ENCODE measurements at places on chromosomes 5 and 9. TPM values are rescaled to one million over a fixed set of nuclear protein-coding genes. Genes with fewer than 3 reads are reported as not detected.

Gene SPATA31C1
- not detected for total RNA-seq

Gene SH3RF2
- total RNA-seq: 151 TPM

Gene RPS14
- total RNA-seq: 1,385 TPM

Gene GMCL2
- total RNA-seq: not detected

Gene CCDC183
- total RNA-seq: 2.9 TPM

Gene SLC38A9
- total RNA-seq: 9.6 TPM

Gene CCDC180
- 2.1 TPM for total RNA-seq

Gene TMEM171
- not detected for total RNA-seq

Gene TMEM250
- total RNA-seq: 18.5 TPM

Gene SLC34A1
- total RNA-seq: not detected

Gene HAVCR2
- 5.0 TPM for total RNA-seq

Gene ADGRV1
- 1.1 TPM for total RNA-seq

Gene ZBED3
- total RNA-seq: 10.9 TPM

Gene PCDHAC2
- total RNA-seq: 0.57 TPM

Gene LECT2
- not detected for total RNA-seq

Gene CDX1
- not detected for total RNA-seq

Gene PRDM9
- not detected for total RNA-seq

Gene PCSK5
- 4.9 TPM for total RNA-seq

Gene TPPP
- 30.1 TPM for total RNA-seq

Gene ESM1
- 0.65 TPM for total RNA-seq

Gene LIX1
- 0.37 TPM for total RNA-seq

Gene COL5A1
- 29.5 TPM for total RNA-seq

Gene AGTPBP1
- total RNA-seq: 54.8 TPM

Gene ANXA6
- 234 TPM for total RNA-seq

Gene SMIM33
- not detected for total RNA-seq
